ENCODE measurements at places on chromosomes 11 and 22. TPM values are rescaled to one million over a fixed set of nuclear protein-coding genes. Genes with fewer than 3 reads are reported as not detected.
A peak's percentile ranks its signal among the peaks of the same experiment; 100 is the strongest.

DNA sequence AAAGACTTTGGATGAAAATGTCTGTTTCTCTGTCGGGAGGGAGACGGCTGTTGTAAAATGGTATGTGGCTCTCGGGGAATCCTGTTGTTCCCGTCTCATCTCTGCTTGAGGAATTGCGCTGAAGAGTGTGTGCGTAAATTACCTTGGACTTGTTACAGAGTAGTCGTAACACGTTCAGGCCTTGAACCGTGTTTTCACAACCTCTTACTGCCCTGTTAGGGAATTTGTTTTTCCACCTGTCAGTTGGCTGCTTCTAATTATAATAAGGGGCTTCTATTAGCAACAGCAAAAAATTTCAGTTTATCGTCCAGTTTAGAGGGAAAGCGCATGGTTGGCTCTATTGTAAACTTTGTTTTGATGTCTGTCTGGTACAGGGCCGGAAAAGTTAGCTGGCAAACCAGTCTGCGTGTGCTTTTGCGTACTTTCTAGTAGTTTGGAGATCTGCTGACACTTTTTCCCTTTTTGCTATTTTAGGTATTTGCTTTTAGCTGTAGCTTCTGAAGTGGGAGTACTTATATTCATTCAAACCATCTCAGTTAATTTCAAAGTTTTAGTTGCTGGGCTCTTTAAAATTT, 1.5 kb downstream of the HIPK3 start:
- peak; percentile 3 for DNase-seq

The FOLR1 gene
- total RNA-seq, result not detected

DNA sequence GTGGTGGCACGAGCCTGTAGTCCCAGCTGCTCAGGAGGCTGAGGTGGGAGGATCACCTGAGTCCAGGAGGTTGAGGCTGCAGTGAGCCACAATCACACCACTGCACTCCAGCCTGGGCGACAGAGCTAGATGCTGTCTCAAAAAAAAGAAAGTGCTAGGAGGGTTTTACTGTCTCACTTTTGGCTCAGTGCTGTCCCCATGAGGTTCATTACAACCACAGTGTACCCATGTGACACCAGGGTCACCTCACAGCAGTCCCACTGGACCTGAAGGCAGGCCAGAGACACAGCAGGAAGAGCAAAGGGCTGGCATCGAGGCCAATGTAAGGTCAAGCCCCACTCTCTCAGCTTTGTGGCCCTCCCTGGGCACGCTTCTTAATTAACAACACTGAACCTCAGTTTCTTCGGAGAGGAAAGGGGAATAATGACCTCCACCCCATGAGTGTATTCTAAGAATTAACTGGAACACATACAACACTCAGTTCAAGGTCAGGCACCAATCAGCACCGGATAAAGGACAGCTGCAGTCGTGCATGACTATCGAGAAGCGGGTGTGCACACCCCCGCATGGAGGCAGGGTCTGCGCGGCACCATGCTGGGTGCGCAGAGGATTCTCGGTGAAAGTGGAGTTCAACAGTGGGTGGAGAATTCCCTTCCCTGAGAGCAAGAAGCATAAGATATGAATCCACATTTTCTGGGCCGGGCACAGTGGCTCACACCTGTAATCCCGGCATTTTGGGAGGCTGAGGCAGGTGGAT, 30.9 kb upstream of the BAIAP2L2 start:
- DNase-seq, result no peak

DNA sequence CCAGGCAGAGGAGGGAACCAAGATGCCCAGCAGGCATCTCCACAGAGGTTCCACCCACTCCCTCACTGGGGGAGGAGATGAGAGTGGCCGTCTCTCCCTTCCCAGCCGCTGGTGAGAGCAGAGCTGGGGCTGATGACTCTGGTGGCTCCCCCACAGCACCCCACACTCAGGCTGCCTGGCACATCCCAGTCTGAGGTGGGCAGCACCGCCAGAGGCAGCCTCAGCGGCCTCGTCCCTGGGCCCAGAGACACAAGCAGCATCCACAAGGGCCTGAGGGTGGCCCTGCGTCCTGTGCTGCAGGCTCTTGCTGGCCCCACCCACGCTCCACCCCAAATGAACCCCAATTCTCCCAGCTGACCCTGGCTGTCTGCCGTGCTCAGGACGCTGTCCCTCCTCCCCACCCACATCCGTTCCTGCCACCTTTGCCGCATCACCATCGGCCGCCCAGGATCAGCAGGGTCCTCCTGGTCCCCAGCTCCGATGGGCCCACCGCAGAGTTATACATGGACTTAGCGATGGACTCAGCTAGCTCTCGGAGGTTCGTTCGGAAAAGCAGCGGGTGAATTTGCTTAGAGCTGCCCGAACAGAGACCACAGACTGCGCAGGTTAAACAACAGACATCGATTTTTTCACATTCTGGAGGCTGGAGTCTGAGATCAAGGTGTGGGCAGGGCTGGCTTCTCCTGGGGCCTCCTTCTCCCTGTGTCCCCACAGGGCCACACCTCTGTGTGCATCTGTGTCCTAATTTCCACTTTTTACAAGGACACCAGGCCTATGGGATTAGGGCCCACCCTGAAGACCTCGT, 20.2 kb upstream of the CTSD start:
- DNase-seq, result no peak

The C1QTNF4 gene
- 18.9 TPM for total RNA-seq

DNA sequence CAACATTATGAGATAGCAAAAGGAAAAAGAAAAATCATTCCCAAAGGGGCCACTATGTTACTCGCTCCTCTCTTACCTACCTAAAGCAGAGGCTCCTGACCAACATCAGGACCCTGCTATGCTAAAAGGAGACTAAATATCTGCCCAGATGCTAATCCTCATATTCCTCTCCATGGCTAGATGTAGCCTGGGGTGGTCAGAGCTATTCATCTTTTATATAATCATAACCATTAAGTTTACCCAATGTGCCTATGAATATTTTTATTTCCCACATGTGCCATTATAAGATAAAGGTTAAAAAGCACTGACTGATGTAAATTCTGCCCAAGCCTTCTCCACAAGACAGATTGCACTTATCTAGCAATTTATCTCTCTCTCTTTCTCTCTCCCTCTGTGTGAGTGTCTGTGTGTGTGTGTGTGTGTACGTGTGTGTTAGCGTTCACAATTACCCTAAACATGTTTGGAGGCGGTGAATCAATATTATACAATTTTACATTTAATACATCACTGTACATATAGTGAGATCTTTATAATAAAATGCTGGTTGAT, 41.2 kb upstream of the ANO5 start:
- no peak for DNase-seq

The DEFB131B gene
- not detected for total RNA-seq

DNA sequence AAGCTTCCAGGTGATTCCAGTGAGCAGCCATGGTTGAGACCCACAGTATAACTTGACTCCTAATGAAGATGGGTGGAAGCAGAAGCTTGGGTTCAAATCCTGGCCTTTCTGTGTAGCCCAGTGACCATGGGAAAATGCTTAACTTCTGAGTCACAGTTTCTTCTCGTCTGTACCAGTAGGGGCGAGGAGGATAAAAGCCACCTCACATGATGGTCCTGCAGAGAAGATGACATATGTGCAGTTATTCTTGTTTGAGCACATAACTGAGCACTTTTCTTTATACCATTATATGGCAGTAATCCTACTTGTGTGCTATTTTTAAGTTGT, 4.9 kb downstream of the TMEM109 start:
- DNase-seq, result no peak

The COX8A gene
- 389 TPM for total RNA-seq

The PKNOX2 gene
- 23.5 TPM for total RNA-seq

The PLAAT4 gene
- total RNA-seq, result not detected

The CARD18 gene
- not detected for total RNA-seq

GRCh38 chr11:35605706-35606105, 12.6 kb upstream of the FJX1 start:
- DNase-seq, result no peak

GRCh38 chr11:122808478-122808869, 29.8 kb upstream of the CRTAM start:
- no peak for DNase-seq

DNA sequence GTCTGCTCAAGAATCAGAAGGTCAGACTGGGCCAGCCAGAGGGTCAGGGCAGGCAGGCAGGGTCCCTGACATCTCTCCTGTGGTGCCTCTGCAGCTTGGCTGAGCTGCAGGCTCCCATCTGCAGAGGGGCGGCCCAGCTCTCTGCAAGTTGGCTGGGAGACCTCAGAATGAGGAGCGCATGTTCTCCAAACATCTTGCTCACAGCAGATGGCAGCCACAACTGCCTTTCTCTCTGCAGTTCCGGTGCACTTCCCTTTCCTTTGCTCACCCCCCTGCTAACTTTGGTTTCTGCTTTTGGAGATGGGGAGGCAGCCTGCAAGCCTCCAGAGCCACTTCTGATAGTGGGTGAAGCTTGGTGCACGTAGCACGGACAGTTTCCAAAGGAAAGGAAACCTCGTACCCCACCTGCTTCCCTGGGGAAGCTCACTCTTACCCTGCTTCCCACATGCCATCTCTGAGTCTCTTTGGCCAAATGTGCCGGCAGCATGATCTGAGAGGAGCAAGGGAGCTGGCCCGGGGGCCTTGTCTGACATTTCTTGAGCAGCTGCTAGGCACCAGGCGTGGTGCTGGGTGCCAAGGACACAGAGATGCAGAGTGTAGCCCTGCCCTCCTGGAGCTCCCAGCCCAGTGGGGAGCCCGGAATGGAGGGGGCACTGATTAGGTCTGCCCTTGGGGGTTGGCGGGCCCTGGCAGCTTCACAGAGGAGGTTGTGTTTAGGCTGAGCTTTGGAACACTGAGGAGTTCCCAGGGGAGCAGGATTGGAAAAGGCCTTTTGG, 18.2 kb downstream of the DAGLA start:
- no peak for DNase-seq

The TAF6L gene
- 50.5 TPM for total RNA-seq

The DERL3 gene
- total RNA-seq, result 5.7 TPM

- DNase-seq, result no peak
These were observed at the start of gene SEC14L3 for GRCh38 chr22:30471616-30472318. Gene SEC14L3, minus strand, starts transcription at chr22:30472017. Its CDS starts 59 bp downstream, at chr22:30471958.

The SGSM1 gene
- total RNA-seq, result 0.75 TPM

The THOC5 gene
- total RNA-seq, result 73.2 TPM

GRCh38 chr11:94450048-94450447, 43.6 kb downstream of the MRE11 start:
- DNase-seq, result no peak

The ACR gene
- total RNA-seq, result not detected

The SMIM38 gene
- total RNA-seq, result 1.1 TPM

DNA sequence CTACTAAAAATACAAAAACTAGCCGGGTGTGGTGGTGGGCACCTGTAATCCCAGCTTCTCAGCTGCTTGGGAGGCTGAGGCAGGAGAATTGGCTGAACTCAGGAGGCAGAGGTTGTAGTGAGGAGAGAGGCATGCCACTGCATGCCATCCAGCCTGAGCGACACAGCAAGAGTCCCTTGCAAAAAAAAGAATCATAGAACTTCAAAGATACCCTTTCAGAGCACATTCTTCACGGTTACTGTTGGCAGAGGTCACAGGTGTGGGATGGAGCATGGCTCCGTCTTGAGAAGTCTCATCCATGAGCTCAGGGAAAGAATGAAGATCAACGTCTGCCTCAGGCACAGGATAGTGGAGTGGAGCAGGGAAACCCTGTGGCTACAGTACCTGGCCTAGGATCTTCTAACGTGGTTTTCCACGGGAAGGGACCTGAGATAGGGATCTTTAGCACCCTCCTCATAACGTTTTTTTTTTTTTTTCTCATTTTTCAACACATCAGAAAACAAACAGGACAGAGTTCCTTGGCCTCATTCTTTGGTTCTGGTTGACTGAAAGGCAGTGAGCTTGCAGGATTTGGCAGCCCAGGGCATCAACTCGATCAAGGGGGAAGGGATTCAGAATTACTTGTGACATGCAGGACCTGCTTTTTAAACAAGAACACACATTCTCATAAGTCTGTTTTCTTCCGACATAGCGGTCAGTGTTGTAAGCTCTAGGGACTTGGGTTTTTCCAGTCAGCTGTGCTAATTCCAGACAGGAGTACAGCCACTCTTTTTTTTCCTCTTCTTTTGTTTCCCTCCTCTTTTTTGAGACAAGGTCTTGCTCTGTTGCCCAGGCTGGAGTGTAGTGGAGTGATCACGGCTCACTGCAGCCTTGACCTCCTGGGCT, 22.8 kb downstream of the F2 start:
- DNase-seq, result no peak

The NXF1 gene
- total RNA-seq, result 86.6 TPM

- DNase-seq, result peak; percentile 37
These were observed 10.7 kb downstream of the KRTAP5-5 start for GRCh38 chr11:1640076-1640946.

The SCGB1A1 gene
- not detected for total RNA-seq

The MISFA gene
- 4.4 TPM for total RNA-seq

The RASL10A gene
- 0.63 TPM for total RNA-seq

The SIK2 gene
- total RNA-seq, result 24.7 TPM

DNA sequence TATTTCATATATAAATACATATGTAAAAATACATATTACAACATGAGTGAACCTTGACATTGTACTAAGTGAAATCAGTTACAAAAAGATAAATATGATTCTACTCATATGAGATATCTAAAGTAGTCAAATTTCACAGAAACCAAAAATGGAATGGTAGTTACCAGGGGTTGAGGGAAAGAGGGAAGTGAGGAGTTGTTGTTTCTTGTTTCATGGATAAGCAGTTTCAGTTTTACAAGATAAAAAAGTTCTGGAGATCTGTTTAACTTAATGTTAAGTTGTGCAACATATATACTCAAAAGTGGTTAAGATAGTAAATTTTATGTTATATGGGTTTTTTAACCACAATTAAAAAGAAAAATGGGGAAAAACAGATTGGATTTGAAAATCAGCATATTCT, 107.7 kb downstream of the ELP4 start:
- DNase-seq, result no peak

DNA sequence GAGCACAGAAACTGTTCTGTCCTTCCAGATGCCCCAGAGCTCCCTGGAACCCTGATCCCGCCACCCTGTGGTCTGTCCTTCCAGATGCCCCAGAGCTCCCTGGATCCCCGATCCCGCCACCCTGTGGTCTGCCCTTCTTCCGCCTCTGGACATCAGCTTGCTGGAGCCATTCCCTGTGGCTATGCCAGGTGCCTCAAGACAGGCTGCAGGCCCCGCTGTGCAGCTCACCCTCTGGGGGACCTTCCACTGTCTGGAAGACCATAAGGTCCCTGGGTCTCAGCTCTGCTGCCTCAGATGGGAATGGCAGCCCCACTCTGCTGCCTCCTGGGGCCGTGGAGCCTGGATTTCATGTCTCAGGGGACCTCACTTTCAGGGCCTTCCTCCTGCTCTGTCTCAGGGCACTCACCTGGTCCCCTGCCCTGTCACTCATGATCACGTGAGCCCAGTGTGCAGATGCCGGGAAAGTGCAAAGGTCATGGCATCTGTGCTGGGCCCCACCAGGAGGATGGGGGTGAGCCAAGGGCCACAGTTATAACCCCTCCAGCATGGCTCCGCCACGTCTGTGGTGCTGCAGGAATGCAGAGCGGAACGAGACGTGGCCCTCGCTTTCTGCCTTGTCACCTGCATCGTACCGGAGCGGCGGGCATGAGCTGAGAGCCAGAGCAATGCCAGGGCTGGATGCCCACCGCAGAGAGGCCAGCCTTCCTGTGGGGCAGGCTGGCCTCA, 1520.7 kb downstream of the BRD1 start:
- no peak for DNase-seq

GRCh38 chr11:112322173-112322790, 61.6 kb upstream of the PLET1 start:
- DNase-seq, result no peak

The NPTXR gene
- 9.3 TPM for total RNA-seq

All from neural crest cell (in vitro differentiated cells).